Activated naive CD4-positive, alpha-beta T cell treated with anti-CD3 and anti-CD28 coated beads, Interleukin-2, amount 50 U/mL, for 72 hours (primary cell): ENCODE measurements at places on chromosomes 7 and 10. TPM values are rescaled to one million over a fixed set of nuclear protein-coding genes. Genes with fewer than 3 reads are reported as not detected.

SLIT1 gene
- 1.4 TPM for total RNA-seq

EGFR gene
- not detected for total RNA-seq

LYZL1 gene
- not detected for total RNA-seq

LRRD1 gene
- total RNA-seq = not detected

ANKRD2 gene
- total RNA-seq = 0.39 TPM

LDB3 gene
- 0.05 TPM for total RNA-seq

ZNF804B gene
- total RNA-seq = not detected

FAM170B gene
- not detected for total RNA-seq

GIMAP2 gene
- 47.8 TPM for total RNA-seq

ADARB2 gene
- not detected for total RNA-seq

ITPRIP gene
- total RNA-seq = 26.1 TPM

NKX1-2 gene
- total RNA-seq = not detected

ZNF485 gene
- 2.8 TPM for total RNA-seq

SPDYE6 gene
- total RNA-seq = not detected

TMEM236 gene
- total RNA-seq = 0.05 TPM

ZP3 gene
- total RNA-seq = 19.2 TPM

GGCT gene
- total RNA-seq = 69.3 TPM

OR2A5 gene
- total RNA-seq = not detected

MYO1G gene
- 532 TPM for total RNA-seq

PDE6C gene
- total RNA-seq = not detected

MEPCE gene
- total RNA-seq = 83.5 TPM

TMEM225B gene
- total RNA-seq = 4.1 TPM

ANKRD61 gene
- 0.33 TPM for total RNA-seq

PDZD7 gene
- 0.80 TPM for total RNA-seq

CCDC136 gene
- 20.3 TPM for total RNA-seq

OR2F2 gene
- not detected for total RNA-seq

PGAM2 gene
- total RNA-seq = 0.64 TPM

ADAMTS14 gene
- total RNA-seq = 0.16 TPM

EXOSC1 gene
- 41.3 TPM for total RNA-seq

DYDC2 gene
- not detected for total RNA-seq

MTPN gene
- total RNA-seq = 125 TPM

PSTK gene
- total RNA-seq = 2.7 TPM

CYP2C19 gene
- total RNA-seq = not detected

ATXN7L1 gene
- 7.3 TPM for total RNA-seq

YAE1 gene
- 12.0 TPM for total RNA-seq

GLI3 gene
- total RNA-seq = 0.14 TPM

TAS2R4 gene
- total RNA-seq = 0.96 TPM

SPDYE3 gene
- total RNA-seq = not detected

PRSS2 gene
- not detected for total RNA-seq

SH2B2 gene
- 6.3 TPM for total RNA-seq
